ENCODE measurements at places on chromosomes 5 and 9.

- DNase-seq: no peak
These were observed 17.9 kb downstream of the STC2 start for GRCh38 chr5:173310218-173310769.

GRCh38 chr9:134299068-134299467 is 27.2 kb upstream of the RXRA start:
- DNase-seq: no peak

DNA sequence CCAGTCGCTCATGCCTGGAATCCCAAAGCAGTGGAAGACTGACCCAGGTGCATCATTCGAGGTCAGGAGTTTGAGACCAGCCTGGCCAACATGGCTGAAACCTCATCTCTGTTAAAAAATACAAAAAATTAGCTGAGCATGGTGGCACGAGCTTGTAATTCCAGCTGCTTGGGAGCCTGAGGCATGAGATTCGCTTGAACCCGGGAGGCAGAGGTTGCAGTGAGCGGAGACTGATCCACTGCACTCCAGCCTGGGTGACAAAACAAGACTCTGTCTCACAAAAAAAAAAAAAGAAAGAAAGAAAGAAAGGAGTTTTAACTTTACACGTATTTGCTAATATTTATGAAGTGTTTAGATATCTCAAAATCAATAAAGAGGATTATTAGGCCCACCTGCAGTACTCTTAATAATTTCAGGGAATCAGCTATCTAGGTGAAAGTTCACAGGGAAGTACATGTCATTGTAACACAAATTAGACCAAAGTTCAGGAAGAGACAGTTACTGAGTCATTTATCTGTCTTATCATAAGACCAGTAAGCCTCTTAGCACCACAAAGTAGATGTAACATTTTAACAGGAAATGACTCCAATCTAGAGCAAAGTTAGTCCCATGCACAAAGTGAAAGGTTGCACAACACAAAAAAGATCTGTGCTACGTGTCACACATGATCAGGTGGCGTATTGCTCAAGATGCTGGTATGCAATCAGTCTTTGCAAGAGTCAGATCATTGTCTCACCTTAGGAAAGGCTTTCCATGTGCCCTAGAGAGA is 34.1 kb upstream of the PLIN2 start:
- no peak for DNase-seq

- DNase-seq: no peak
These were observed 199.0 kb upstream of the MVB12B start for GRCh38 chr9:126127591-126127990.

- no peak for DNase-seq
These were observed 2.5 kb downstream of the PTPDC1 start for GRCh38 chr9:94086486-94087345.

DNA sequence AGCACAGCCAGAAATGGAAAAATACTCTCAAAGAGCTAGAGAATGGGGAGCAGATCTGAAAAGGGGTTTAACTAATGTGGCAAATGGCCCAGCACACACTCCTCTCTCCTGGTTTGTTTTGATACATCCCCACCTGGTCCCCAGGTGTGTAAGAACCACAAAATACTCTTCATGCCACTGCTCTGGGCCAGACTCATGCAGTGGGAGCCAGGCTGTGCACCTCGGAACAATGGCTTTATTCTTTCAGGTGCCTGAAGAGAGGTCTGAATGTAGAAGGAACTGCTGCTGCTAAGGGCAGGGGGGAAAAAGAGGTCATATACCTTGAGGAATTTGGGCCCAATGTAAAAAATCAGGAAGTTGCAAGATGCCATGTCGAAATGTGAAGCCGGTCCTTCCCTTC is 123.9 kb upstream of the ADAMTSL1 start:
- DNase-seq: no peak

- no peak for DNase-seq
These were observed 78.4 kb upstream of the DAB2 start for GRCh38 chr5:39503155-39503554.

DNA sequence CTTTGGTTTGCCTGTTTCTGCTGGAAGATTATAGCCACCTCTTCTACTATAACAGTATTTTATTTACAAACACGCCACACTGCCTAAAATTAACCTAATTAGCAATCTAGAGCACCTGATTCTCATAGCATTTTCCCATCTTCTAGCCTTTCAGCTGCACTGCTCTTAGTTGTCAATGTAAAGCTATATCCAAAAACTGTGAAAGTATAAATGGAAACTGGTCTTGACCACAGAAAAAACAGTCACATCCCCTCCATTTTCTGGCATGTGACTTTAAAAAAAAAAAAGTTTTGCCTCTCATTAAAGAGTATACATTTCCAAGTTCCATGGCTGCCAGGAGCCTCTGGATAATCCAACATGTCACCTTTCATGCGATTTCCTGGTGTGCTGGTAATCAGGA is 287.8 kb downstream of the DTWD2 start:
- DNase-seq: no peak

- DNase-seq: no peak
These were observed 350.1 kb downstream of the TMEM232 start for GRCh38 chr5:110376281-110376951.

GRCh38 chr5:73434461-73434860 is 14.1 kb downstream of the FOXD1 start:
- DNase-seq: no peak

DNA sequence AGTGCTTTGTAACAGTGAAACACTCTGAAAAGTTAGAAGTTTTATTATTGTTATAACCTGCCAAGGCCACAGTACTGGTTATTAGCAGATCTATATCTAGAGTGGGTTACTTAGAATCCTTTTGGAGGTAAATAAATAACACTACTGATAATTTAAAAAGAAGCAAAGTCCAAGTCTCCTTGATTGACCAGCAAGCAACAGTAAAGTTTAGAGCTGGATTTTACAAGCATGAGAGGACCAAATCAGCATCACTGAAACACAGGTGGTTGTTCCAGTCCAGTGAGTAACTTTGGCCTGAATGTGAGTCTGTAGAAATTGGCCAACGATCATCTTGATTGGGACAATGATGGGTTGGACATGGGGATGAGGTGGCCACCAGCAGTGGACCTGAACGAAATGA is 77.2 kb upstream of the AGXT2 start:
- DNase-seq: no peak

GRCh38 chr9:125635888-125636287 is 71.1 kb downstream of the MAPKAP1 start:
- DNase-seq: no peak

GRCh38 chr9:133990366-133991213 is 1.5 kb downstream of the VAV2 start:
- DNase-seq: no peak

DNA sequence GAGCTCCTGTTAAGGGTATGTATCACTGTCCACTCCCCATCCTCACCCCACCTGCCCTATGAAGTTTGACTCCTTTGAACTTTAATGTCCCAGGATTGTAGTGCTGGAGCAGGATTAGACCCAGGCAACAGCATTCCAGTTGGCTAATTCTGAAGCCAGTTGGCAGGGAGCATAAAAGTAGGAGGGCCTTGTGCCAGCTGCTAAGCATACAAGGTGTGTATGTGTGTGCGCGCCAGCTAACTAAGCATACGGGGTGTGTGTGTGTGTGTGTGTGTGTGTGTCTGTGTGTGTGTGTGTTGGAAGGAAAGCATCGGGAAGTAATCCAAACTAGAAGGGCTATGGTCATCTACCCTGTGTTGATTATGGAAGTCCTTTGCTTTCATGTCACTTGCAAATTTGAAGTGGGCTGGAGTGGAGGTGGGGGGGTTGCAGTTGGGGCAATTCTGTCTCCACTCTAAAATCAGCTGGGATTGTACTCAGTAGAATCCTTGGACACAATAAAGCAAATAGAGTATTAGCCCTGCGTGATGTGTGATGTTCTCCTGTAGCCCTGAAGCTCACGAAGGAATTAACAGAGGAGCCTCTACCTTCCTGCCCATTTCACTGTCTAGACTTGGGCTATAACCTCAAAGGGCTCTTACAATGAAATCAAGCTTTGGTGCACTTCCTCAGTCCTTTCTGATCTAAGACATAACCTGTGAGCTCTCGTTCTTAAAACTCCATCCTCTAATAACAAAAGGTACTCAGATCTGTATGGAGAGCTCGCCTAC is 26.9 kb downstream of the HMGCR start:
- DNase-seq: no peak

- no peak for DNase-seq
These were observed 49.2 kb downstream of the ESM1 start for GRCh38 chr5:54936201-54936600.

GRCh38 chr5:135944967-135945560 is 9.7 kb downstream of the LECT2 start:
- DNase-seq: peak; percentile 18

GRCh38 chr9:135849181-135849580 is 58.2 kb downstream of the CAMSAP1 start:
- DNase-seq: no peak

DNA sequence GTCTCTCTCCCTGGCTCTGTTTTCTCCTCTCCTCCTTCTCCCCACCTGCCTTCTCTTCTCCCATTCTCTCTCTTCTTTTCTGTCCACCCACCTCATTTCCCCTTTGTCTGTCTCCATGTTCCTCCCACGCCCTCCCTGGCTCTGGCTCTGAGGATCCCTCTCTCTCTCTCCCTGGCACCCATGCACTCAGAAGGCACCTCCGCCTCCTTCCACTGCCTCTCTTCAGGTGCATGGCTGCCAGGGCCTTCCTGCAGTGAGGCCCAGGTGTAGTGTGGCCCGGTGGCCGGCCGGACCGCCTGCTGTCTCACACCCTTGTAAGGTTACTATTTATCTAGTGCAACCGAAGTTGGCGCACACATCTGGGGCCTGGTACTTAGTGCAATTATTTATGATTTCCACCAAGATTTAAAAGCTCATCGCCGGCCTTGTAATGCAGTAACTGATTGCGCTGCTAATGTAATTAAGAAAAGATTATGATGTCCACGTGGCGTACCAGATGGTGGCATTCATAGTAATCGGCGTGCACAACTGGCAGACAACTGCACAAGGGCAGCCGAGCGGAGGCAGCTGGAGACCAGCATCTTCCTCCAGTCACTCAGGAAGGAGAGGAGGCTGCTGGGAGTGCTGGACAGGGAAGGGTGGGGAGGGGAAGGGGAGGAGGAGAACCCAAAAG is 50.4 kb upstream of the MVB12B start:
- DNase-seq: no peak

- no peak for DNase-seq
These were observed 240.3 kb downstream of the TLE4 start for GRCh38 chr9:79812099-79812498.

DNA sequence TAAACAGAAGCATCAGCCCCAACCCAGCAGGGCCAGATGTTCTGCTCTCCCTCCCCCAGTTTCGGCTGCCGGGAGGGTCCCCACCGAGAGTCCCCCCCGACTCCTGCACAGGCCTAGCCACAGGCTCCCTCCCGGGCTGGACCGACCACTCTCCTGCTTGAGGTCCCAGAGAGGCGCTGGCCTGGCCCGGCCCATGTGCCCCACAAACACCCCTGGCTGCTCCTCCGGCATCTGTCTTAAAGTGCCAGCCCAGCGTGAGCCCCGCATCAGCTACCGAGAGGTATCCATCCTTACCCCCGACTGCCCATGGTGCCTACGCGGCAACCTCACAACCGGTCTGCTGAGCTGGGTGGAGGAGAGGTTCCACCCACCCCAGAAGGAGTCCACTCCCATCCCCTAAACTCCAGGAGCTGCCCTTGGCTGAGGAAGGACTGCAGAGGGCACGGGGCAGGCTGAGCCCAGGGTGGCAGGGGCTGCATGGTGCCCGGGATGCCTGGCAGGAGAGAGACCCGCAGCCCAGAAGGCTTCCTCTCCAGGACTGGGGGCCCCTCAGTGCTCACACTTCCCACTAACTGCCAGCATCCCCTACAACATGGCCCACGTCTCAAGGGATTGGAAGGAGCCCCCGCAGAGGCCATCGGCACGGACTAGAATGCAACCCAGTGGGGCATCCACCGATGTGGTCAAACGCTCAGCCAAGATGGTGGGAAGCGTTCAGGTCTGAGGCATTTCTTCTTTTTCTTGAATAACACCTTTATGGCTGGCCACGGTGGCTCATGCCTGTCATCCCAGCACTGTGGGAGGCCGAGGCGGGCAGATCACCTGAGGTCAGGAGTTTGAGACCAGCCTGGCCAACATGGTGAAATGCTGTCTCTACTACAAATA is 15.6 kb upstream of the EGFL7 start:
- no peak for DNase-seq

GRCh38 chr5:164748861-164749260 is 1243.4 kb downstream of the MAT2B start:
- DNase-seq: no peak

DNA sequence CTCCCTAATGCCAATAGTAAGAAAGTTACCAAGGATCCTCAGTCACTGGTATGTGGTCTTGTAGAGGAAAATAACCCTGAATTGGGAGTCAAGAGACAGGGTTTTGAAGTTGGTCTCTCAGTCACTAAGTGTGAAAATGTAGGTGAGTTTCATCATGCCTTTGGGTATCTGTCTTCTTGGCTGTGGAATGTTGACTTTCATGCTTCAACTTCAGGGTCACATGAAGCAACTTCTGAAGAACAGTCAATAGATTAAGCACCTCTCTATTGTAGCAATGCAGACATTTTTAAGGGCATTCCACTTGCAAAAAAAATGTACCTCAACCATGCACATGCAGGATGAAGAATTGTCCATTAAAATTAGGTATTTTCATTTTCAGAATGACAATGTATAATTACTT is 194.6 kb downstream of the CSNK1G3 start:
- no peak for DNase-seq

GRCh38 chr5:125093776-125094175 is 347.3 kb upstream of the ZNF608 start:
- DNase-seq: no peak

GRCh38 chr5:5419291-5420210 is 2.9 kb upstream of the ICE1 start:
- DNase-seq: no peak

GRCh38 chr9:31323726-31324444 is 1060.6 kb upstream of the ACO1 start:
- DNase-seq: no peak

DNA sequence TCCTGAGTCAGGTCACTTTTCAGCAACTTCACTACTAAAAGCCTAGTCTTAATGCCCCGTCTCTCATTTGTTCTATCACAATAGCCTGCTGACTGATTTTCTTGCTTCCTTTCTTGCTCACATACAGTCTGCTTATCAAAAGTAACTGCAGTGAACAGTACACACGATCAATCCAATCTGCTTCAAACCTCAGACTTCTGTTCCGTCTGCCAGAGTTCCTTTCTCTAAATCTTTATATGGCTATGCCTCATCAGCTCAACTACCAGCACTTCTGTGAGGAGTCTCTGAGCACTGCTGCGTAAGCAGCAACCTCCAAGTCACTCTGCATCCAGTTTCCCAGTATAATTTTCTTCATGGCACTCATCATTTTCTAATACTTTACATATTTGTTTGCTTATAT is 34.8 kb upstream of the PUM3 start:
- no peak for DNase-seq

- no peak for DNase-seq
These were observed 93.1 kb upstream of the TLE1 start for GRCh38 chr9:81782313-81782995.

GRCh38 chr5:151219789-151220188 is 4.1 kb downstream of the CCDC69 start:
- no peak for DNase-seq

DNA sequence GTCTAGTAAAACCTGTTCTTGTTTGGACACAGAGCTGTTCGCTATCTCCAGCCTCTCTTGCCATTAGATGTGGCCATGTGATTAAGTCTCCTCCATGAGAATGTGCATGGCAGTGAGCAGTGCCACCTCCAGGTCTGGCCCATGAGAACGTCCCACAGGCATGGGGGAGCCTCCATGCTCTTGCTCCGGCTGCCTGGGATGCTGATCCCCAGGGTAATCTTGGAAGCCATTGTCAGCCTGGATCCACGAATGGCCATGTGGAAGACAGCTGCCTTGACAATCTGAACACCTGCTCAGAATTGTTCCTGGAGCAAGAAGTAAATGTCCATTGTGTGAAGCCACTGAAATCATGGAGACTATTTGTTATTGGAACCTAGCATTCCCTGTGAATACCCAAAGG is 83.5 kb downstream of the FSTL4 start:
- DNase-seq: no peak
